ENCODE measurements at places on chromosomes 1 and 21.

DNA sequence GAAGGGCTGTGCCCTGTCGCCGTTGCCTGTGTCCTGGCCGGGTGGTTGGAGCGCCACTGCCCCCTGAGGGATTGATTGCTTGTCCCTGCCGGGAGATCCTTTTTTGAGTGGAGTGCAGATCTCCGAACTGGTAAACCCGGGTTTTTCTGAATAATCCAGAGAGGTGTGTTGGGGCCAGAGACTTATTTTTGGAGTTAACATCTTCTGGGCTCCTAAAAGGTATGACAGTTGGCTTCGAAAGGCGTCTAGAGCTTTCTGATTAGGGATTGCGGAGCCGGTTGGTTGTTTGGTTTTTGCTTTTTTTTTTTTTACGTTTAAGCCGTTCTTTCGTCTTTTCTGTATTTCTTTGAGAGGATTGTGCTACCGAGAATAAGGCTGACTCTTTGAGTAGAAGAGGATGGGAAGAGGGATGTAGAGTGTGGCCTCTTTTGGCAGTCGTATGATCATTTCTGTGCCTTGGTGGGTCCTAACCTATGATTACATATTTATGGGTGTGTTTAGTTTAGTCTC is 756 bp downstream of the RLF start:
- no peak for DNase-seq

GRCh38 chr1:193066606-193067005 is 7.2 kb downstream of the RO60 start:
- DNase-seq = no peak

- no peak for DNase-seq
Observed at GRCh38 chr1:214476986-214477870, 74.2 kb downstream of the PTPN14 start.

GRCh38 chr1:3879099-3879498 is 21.0 kb downstream of the C1orf174 start:
- DNase-seq = no peak

DNA sequence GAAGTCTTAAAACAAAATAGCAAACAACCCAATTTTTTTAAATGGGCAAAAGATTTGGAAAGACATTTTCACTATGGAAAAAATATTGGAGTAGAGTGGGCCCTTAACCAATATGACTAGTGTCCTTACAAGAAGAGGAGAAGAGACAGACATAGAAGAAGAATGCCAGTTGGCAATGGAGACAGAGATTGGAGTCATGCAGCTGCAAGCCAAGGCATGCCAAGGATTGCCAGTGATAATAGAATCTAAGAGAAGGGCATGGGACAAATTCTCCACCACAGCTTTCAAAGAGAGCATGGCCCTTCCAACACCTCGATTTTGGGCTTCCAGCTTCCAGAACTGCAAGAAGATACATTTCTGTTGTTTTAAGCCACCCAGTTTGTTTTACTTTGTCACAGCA is 92.7 kb downstream of the RGS2 start:
- no peak for DNase-seq
